ENCODE measurements at places on chromosomes 4 and X.

- DNase-seq, result no peak
Measured at GRCh38 chrX:100649550-100650356, 5.8 kb downstream of the SRPX2 start.

GRCh38 chr4:150160473-150160872 lies 82.2 kb downstream of the DCLK2 start:
- no peak for DNase-seq

GRCh38 chrX:132463411-132463810 lies 25.4 kb downstream of the MBNL3 start:
- peak; percentile 22 for DNase-seq

DNA sequence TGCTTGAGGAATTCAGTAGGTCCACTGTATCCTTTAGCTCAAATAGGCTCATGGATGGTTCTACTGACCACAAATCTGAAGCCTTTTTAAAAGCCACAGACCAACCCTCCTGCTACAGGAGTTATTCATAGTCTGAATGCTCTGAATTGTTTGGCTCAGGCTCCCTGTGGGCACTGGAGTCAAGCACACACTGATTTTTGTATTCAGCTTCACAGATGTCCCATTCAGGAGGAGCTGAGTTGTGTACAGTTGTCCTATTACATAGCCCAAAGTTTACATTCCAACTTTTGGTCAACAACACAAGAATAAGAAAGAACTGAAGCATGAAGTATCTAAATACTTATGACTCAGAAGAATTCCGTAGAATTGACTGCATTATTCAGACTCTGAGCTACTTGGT lies 243.9 kb downstream of the UNC5C start:
- DNase-seq, result no peak

- no peak for DNase-seq
Measured at GRCh38 chrX:130162094-130162735, 3.4 kb downstream of the AIFM1 start.

DNA sequence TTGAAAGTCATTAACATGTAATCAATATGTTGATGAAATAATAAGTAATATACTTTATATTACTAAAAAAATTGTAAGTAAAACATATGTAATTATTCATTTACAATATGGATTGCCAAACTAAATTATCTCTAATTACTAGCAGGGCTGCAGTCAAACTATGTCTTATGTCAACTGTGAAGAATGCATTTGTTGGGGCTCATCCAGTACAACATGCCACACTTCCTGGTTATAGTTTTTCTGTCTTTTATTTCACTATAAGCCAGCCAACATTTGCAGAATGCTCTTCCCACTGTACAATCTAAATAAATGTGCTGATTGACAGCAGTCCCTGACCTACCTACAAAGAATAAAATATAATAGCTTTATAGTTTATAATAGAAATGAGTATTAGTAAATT lies 975.4 kb upstream of the NDST4 start:
- DNase-seq, result no peak

DNA sequence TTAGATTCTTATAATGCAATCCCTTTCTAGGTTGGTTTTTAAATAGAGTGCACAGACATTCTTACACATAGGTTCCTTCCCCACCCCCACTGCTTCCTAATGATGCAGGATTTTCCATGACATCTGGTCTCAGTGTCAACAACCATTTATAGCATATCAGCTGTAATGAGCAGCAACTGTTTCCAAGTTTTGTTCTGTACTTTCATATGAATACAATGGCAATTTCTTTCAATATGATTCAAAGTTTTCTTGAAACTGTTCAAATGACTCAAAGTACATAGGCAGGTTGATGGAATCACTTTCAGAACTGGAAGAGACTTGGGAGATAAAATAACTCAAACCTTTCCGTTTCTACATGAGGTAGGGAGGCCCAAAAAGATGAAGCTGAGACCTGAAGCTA lies 220.7 kb downstream of the CAMK2D start:
- peak; percentile 66 for DNase-seq

GRCh38 chr4:150909116-150909515 lies 106.0 kb downstream of the LRBA start:
- peak; percentile 15 for DNase-seq

GRCh38 chr4:184731056-184731455 lies 2.8 kb downstream of the CENPU start:
- no peak for DNase-seq

DNA sequence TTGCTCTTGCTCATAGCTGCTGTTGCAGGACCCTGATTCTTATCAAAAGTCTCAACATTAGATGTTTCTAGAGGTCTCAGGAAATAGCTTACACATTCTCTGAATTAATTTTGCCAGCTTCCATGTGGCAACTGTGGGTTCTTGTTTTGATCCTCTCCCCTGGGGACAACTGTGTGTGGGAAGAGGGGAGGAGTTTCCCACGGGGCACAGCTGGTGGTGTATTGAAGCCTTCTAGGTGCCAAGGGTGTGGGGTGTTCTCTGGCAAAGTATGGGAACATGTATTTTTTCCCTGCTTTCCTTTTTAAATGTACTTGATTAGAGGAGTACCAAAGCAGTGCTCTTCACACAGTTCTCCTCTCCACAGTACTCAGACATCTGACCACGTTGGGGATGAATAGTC lies 212.7 kb downstream of the RPA4 start:
- peak; percentile 11 for DNase-seq

- DNase-seq, result no peak
Measured at GRCh38 chr4:159823743-159824142, 720.9 kb downstream of the RAPGEF2 start.
